ENCODE measurements at places on chromosomes 2 and 18.

DNA sequence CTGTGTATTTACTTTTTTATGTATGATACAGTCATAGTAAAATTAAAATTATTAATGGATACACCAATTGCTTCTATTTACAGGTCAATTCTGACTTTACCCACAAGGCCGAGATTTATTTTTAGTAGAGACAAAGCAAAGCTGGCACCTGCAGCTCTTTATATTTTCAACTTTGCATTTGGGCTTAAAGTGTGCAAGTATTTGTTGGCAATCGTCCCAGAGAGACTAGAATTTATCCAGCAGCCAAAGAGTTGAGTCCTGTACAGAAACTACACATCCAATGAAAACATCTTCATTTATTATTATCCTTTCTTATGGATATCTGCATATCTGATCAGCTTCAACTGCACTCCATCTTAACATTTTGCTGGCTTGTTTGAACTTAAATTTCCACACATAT, 485.6 kb downstream of the SOX11 start:
- DNase-seq, result no peak

DNA sequence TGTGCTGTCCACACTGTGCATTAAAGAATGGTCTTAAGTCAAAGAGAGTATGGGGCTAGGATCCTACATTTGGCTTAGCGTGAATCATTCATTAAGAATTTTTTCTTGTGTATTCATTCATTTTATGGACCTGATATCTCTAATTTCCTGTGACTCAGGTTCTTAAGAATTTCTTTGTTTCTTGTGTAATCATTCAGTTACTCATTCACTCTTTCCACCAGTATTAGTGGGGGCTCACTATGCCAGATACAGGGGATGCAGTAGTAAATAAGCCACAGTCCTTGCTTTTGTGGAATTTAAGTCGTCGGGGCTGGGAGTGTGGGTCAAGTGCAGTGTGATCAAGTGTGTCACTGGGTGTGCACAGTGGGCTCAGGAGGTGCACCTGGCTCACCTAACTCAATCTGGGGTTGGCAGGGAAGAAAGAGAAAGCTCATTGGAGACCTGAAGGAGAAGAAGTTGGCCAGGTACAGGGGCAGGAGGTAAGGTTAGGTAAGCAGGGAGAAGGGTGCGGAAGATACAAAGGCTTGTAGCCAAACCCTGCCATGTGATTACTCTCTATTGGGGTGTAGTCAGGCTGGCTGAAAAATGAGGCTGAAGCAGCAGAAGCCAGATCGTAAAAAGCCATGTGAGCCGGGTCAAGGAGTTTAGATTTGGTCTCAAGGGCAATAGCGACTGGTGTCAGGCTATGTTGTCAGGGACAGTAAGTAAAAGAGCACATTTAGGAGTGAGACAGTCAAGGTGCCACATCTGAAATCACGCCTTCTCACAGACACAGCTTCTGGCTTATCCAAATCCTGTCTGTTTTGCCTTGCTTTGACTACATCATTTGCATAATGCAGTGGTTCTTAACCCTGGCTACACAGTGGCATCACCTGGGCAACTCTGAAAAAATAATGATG, 67.2 kb downstream of the KCTD1 start:
- DNase-seq, result no peak

DNA sequence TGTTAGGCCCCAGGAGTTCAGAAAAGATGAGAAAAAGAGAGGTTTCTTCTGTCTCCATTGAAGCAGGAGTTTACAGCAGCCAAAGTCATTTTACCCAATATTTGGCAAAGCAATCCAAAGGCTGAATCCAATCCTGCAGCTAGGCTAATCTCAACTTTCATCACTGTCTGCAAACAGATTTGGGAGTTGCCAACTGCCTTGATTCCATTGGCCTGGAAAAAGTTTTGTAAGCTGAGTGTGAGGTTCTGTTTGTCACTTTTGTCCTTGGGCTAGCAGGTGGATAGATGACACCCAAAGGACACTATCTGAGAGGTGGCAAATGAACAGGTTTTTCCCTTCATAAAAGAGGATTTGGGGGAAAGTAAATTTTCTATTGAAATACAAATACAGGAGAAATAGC, 56.6 kb upstream of the SETBP1 start:
- DNase-seq, result no peak

DNA sequence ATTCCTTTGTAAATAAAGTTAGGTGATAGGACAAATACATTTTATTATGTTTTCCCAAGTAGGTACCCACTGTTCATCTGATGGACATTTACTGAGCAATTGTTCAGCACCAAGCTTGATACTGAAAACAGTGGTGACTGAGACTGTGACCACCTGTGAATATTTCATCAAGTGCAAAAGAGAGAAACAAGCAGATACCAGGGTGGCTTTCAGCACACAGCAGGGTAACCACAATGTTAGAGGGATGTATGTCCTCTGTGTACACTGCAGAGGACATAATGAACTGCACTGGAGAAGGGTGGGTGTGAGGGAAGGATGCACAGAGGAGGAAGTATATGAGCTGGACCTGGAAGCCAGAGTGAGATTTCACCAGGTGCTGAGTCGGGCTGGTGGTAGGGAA, 411.8 kb downstream of the RAD51AP2 start:
- no peak for DNase-seq

GRCh38 chr2:50754514-50754913, 277.4 kb downstream of the NRXN1 start:
- no peak for DNase-seq

GRCh38 chr2:36351736-36352349, 3.7 kb upstream of the CRIM1 start:
- no peak for DNase-seq

GRCh38 chr18:9421096-9421900, 54.0 kb upstream of the RALBP1 start:
- DNase-seq, result no peak

- no peak for DNase-seq
Observed at GRCh38 chr2:111148225-111148873, 27.6 kb downstream of the BCL2L11 start.

GRCh38 chr2:55232863-55233657, 572 bp downstream of the RPS27A start:
- peak; percentile 46 for DNase-seq

GRCh38 chr2:116074161-116074560, 1631.7 kb downstream of the DPP10 start:
- DNase-seq, result no peak

- DNase-seq, result no peak
Observed at GRCh38 chr2:189102735-189103134, 76.8 kb downstream of the COL5A2 start.

Measured in T-helper 1 cell (primary cell).